AG10803 (cell line): ENCODE measurements at places on chromosomes 12 and 14.

DNA sequence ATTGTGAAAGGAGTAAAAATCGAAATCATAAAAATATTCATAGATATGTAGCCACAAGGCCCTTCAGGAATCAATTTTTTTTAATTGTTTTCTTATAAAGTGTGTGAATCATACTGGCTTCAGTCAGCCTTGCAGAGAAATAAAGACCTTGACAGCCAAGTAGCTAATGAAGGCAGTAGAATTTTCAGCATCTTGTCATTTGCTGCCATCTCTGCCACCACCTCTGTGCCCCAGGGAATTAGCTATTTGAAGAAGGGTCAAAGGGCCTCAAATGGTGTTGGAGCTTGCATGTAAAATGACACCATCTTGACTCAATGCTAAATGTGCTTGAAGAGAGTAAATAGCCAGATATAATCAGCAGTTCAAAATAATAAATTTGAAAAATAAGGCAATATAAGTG, 359.4 kb upstream of the DCN start:
- DNase-seq, result no peak

DNA sequence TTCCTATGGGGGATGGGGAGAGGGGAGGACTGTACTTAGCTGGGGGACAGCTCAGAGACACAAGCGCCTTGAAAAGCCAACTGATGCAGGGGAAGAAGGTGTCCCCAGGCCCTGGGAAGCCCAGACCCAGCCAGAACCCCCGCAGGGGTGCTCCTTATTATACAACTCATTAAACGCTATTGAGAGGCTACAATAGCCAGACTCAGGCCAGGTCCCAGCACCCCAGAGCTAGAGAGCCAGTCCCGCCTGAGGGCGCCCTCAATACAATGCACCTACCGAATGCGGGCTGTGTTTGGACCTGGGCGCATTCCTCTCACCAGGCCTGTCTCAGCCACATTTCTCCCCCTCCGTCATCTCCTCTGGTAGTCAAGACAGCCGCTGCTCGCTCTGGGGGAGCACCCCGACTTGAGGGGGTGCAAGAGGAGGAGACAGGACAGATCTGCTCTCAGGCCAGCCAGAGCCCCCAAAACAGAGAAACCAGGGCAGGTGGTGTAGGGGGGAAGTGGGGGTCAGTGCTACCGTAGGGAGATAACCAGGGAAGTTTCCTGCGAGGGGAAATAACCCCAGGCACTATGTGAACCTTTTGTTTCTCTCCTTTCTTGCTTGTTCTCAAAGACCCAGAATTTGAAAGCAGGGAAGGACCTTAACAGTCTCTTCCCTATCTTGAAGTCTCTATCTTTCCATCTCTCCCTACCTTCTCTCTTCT, 6.1 kb upstream of the ASIC1 start:
- no peak for DNase-seq

- DNase-seq, result no peak
Measured at GRCh38 chr12:121943926-121944325, 25.5 kb downstream of the CFAP251 start.

- DNase-seq, result no peak
Measured at GRCh38 chr12:89129167-89129870, 223.0 kb downstream of the DUSP6 start.

- no peak for DNase-seq
Measured at GRCh38 chr14:59836116-59836515, 34.5 kb downstream of the RTN1 start.

DNA sequence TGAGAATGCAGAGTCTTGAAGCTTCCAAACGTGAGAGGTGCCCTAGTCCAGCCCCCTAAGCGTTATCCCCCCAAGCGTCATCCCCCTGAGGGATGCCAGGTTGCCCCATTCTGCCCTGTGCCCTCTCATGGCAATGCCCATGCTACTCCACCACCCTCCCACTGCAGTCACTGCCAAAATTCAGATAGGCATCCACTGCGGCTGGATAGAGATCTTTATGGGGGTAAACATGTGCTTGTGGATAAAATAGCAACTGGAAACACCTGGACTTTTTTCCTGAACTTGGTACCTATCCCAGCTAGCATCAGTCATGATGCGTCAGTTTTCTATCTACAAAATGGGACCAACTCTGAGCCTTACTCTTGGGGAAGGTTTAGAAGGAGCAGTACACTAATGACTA, 92.7 kb upstream of the HOXC13 start:
- no peak for DNase-seq

DNA sequence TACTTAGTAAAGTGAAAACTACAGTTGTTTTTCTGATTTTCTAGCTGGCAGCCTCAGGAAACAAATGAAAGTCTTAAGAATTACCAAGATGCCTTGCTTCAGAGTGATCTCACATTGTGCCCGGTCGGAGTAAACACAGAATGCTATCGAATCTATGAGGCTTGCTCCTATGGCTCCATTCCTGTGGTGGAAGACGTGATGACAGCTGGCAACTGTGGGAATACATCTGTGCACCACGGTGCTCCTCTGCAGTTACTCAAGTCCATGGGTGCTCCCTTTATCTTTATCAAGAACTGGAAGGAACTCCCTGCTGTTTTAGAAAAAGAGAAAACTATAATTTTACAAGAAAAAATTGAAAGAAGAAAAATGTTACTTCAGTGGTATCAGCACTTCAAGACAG, 28.9 kb downstream of the RXYLT1 start:
- DNase-seq, result peak; percentile 45

GRCh38 chr14:48398675-48399282, 723.4 kb upstream of the MDGA2 start:
- DNase-seq, result peak; percentile 11

- no peak for DNase-seq
Measured at GRCh38 chr14:96221109-96221650, 16.5 kb downstream of the BDKRB2 start.

DNA sequence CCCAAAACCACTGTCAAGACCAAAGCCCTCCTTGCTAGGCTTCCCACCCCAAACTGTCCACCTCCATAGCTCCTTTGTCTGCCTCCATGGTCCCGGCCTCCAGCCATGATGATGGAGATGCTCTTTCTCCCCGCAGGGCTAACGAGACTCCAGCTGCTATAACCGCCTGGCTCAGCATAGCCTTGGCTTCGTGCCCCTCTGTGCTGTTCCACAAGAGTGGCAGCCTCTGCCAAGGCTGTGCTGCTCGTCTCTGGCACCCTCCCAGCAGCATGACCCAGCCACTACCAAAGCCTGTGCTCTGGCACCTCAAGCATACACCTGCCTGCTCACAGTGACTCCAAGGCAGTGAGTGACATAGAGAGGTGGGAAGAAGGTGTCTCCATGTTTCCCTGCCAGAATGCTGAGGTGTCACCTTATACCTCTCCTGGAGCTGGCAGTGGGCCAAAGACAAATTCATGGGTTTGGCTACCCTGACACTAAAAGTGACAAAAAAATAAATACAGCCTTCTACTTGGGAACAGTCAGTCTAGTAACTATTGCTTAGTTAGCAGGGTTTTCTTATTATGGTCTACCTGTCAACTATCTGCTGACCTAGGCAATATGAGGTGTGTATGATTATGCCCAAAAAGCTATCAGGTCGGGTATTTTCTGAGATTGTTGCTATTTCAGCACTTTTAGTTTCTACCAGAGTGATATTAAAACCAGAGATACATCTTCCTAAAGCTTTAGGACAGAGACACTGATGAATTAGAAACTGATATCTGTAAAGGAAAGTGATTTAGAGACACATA, 16.1 kb upstream of the KRT73 start:
- DNase-seq, result no peak

GRCh38 chr14:52918486-52918885, 32.4 kb downstream of the FERMT2 start:
- peak; percentile 64 for DNase-seq

DNA sequence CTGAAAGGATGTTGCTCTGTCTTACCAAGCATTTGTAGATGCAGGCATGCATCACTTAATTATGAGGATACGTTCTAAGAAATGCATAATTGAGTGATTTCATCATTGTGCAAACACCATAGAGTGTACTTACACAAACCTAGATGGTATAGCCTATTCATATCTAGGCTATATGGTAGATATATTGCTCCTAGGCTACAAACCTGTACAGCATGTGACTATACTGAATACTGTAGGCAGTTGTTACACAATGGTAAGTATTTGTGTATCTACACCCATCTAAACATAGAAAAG, 75.9 kb downstream of the IFT81 start:
- DNase-seq, result no peak

- no peak for DNase-seq
Measured at GRCh38 chr12:92332552-92332951, 186.9 kb upstream of the BTG1 start.

DNA sequence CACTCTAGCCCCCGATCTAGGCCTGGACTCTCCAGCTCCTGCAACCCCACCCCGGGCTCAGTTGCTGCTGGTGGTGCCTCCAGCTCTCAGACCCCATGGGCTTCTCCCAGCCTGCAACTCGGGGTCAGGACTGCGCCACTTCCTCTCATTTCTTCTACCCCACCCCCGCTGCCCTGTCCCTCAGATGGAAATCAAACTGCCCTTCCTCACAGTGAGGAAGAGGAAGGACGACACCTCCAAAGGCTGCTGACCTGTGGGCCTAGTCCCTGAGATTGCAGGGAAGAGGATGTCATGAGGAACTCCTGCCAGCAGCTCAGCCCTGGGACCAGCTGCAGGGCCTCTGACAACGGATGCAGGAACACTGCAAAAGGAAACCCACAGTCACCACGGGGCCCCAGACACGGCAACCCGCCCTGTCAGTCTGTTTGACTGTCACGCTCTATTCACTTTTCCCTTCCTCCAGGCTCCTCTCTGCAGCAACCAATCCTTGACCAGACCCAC, 29.3 kb upstream of the PNMA1 start:
- peak; percentile 44 for DNase-seq

GRCh38 chr12:91139286-91139685, 28.0 kb upstream of the LUM start:
- peak; percentile 70 for DNase-seq

- DNase-seq, result peak; percentile 41
Measured at GRCh38 chr12:57459750-57460467, at the start of gene GLI1. TSS of gene GLI1 (plus strand) at chr12:57459785. CDS start at chr12:57463692, 3,907 bp downstream.

- no peak for DNase-seq
Measured at GRCh38 chr14:42322531-42323284, 716.0 kb downstream of the LRFN5 start.

DNA sequence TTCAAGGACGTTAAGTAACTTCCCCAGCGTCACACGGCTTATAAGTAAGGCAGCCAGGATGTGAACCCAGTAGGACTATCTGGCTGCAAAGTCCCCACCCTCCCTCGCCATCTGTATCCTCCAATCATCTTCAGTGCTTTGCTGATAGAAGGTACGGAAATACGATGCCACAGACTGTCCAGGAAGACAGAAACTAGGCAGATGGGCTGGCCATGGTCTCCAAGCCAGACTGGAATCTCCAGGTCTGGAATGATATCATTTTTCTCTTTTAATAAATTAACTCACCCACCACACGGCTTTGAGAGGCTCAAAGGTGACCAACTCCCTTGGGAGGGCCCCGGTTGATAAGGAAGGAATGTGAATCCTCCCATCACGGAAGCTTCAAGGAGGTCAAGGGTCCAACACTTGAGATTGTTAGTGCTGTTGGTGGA, 16.3 kb upstream of the BDKRB1 start:
- no peak for DNase-seq

DNA sequence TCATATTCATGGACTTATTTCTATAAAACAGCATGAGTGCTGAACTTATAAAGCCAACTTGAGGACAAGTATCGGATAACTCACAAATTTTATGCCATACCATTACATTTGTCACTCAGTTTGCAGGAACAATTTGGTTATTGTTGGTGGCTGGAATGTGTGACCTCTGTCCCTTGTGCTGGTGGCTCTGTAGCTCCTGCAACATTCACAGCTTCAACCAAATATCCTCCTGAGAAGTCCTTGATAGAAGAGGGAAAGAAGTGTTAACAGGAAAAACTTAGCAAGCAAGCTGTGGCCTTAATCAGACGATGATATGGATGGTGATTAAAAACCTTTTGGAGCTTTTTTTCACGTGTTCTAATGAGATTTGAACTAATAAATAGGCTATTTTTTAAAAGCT, 61.0 kb upstream of the DNM1L start:
- no peak for DNase-seq

DNA sequence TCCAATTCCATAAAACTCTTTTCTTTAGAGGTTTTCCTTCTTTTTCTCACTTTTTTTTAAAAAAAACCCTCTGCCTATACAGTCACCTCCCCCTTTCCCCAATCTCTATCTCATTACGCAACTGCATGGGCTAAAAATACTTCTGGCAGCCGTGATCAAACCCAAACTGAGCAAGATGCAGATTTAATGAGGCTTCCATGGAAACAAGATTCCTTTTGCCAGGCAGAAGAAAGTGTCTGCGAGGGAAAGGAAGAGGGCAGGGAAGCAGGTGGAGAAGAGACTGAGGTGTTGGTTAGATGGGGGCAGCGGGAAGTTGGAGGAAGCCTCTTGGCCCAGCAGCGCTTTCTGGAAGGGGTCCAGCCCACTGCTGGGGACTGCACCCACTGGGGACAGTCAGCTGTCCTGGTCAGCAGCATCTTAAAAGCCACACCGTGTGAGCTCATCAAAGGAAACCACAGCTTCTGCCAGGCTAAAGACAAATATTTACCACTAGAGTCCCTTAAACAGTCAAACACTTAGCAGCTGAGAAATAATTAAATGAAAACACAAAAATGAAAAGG, 90.4 kb downstream of the SLC8A3 start:
- DNase-seq, result peak; percentile 9

GRCh38 chr12:127650626-127651025, 616.3 kb upstream of the TMEM132C start:
- DNase-seq, result peak; percentile 92

DNA sequence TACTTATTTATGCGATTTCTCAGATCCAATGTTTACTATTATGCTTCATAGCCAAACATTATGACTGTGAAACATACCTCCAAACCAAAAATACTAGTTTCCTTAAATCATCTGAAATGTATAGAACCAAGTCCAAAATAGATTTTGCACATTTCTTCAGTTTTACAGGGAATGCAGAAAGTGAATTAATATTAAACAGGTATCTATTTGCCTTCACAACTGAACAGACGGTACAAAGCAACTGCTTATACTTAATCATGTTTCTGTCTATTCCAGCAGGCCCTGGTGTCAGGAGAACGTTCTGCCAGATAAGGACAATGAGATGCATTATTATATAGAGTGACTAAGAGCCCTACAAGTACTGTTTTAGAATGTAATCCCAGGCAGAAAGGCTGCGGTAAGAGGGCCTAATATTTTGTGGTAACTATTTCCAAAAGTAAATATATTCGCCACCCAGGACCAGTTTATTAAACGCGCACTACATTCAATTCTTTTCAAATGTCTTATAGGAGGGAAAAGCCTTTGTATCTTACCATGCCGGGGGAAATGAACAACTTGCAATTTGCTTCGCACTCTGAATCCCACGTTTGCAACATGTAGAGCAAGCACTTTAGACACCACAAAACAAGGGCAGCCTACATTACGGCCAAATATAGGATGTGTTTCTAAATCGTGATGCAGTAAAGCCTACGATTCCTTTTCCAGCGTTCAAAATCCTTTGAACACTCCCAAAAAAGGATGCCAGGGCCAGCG, 1.5 kb downstream of the CORO1C start:
- peak; percentile 41 for DNase-seq

- DNase-seq, result peak; percentile 29
Measured at GRCh38 chr14:32244404-32244803, 41.3 kb upstream of the RNU6-8 start.

GRCh38 chr12:15788233-15789219, 662 bp downstream of the EPS8 start:
- peak; percentile 52 for DNase-seq

GRCh38 chr14:101469382-101470247, 91.7 kb upstream of the DIO3 start:
- no peak for DNase-seq

- DNase-seq, result no peak
Measured at GRCh38 chr14:103313704-103314103, 20.3 kb upstream of the EIF5 start.
